ENCODE measurements at places on chromosomes 3 and 15.

- DNase-seq: no peak
Measured at GRCh38 chr3:53016236-53016635, 29.6 kb downstream of the SFMBT1 start.

- DNase-seq: peak; percentile 67
Measured at GRCh38 chr3:128322030-128323022, 144.4 kb downstream of the DNAJB8 start.

- no peak for DNase-seq
Measured at GRCh38 chr3:79247725-79248043, 520.1 kb downstream of the ROBO1 start.

GRCh38 chr15:48905847-48906246, 27.9 kb downstream of the EID1 start:
- DNase-seq: no peak

DNA sequence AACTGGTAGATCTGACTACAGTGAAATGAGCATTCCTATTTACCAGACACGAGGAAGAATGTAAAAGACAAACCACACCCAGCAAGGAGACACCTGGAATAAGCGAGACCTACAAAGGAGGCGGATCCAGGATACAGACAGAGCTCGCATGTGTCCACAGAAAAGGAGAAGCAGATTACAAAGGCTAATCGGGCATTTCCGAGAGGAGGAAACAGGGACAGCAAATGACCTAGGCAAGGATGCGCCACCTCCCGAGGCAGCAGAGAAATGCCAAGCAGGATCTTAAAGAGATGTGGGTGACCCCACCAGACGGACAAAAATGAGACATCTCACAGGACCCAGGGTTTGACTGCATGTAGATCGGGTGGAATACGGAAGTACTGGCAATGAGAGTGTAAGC, 63.2 kb upstream of the IQSEC1 start:
- no peak for DNase-seq

DNA sequence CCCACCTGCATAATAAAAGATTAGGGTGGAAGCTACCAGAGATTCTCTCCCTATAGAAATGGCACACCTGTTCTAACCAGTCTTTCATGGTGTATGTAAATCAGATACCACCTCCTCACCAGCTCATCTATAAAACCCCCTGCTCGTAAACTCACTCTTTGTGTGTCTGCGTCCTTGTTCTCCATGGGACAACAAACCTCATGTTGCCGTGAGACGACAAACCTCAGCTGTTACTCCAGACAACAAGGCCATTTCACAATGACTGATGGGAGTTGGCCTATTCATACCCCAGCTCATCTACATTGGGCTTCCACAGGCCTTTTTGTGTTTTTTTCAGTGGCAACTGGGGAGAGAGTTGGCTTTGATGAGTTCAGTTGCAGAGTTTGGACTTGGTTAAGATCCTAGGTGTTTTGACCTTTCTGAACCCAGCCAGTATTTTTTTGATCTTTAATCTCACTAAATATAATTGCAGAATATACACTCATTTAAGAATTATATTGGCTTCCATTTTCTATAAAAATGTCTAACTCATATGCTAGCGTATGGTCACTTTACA, 96.6 kb upstream of the LRIG1 start:
- DNase-seq: no peak

DNA sequence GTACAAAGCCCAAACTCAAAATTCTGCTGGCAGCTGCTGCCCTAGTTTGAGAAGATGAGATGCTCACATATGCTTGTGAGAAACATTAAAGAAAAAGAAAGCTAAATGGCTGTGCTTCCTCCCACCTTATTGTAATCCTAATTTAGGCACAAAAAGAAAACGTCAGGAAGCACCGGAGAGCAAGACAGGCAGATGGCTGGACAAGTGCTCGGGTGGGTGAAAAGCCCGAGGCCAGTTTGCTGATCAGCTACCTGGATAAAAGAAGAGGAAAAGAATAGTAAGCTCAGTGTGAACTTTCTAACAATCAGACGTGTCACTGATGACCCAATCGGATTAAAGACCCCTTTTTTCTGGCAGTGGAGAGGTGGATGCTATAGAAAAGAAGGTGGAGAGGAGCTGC, 368.0 kb upstream of the ATP10A start:
- no peak for DNase-seq

DNA sequence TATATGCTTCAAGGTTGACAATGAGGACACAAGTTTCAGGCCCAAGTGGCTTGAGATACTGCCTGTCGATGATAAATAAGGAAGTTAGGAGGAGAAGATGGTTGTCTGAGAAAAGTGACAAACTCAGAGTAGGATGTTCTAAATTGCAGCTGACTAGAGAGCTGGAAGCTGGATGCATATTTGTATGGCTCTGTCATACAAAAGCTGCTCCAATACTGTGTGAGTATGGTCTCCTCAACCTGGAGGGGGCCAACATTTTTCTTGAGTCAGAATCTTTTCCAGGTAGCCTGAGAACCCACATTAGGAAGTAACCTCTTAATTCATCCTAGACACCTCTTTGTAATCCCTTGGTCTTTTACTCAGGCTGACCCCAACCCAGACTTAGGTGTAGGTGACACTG, 28.4 kb upstream of the TPRG1 start:
- no peak for DNase-seq

DNA sequence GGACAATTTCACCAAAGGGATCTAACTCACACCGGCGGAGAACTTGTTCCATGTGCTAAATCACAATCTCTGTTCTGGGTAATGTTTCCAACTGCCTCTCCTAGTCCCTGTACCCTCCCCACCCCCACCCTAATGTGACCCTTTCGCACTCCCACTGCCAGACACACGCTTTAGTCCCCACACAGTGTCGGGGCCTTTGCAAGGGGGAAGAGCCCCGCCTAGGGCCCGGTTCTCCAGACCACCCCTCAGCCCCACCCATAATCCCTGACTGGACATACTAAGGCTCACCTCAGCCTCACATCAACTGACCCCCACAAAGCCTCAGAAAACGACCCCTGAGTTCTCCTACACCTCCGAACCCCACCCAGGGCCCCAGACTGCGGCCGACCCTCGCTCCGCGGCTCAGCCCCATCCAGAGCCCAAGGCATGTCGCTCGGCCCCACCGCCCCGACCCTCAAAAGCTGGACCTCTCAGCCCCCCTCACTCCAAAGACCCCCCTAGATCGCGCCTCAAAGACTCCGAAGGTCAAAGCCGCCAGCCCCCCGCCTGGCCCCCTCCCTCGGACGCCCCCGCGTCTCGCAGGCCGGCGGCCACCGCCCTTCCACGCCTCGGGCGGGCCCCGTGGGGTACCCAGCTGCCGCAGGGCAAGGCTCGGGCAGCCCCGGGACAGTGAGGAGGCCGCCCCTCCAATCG, 72.0 kb upstream of the MAP4 start:
- DNase-seq: no peak

DNA sequence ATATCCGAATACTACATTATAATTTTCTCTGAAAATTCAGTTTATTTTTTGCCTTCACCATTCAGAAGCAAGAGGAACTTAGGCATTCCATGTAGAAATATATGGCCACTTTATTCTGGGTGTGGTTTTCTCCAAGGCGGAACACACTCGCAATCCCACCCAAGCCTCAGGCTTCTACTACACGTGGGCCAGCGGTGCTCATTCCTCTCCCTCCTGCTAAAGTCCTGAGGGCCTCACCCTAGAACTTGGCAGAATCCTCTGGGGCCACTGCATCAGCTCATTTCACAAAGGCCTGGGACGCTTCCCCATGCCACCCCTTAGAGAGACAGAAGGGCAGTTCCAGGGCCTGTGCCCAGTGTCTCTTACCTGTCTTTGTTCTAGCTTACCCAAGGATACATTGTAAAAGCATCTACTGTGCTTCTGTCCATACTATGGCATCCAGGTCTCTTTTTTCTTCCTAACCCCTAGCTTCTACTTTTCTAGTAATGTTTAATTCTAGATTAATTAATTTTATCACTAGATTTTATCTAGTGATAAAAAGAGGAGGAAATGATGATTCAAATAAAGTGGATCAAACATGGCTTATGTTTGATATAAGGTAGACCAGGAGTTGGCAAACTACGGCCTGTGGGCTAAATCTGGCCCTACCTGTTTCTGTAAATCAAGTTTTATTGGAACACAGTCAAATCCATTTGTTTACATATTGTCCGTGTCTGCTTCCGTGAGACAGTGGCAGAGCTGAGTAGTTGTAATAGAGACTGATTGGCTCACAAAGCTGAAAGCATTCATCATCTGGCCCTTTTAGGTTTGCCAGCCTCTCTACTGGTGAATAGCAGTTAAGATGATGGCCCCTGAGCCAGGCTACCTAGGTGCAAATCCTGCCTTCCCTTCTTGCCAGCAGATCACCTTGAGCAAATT, 29.8 kb downstream of the LARS2 start:
- DNase-seq: no peak

DNA sequence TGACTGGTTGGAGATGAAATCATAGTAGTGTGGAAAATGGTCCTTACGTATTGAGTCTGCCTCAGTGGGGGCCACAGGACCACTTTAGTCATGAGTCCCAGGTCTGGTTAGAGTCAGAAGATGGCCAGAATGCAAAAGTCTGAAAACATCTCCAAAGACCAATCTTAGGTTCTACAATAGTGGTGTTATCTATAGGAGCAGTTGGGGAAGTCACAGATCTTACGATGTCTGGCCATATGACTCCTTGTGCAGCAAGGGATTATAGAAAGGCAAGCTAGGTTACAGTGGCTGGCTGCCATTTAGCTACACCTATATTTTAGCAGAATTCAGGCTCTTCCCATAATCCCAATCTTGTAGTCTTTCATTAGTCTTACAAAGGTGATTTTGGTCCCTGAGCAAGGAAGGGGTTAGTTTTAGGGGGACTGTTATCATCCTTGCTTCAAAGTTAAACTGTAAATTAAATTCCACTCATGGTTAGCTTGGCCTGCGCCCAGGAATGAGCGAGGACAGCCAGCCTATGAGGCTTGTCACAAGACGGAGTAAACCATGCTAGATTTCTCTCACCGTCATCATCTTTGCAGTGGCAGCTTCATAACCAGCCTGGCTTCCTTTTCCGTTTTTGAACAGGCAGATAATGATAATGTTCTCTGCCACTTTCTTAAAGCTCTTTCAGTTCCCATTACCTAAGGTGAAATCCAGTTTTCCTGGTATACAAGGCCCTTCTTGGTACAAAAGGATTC, 134.1 kb downstream of the VPS8 start:
- no peak for DNase-seq

GRCh38 chr15:31255176-31255510, 71.5 kb upstream of the KLF13 start:
- DNase-seq: no peak

- DNase-seq: no peak
Measured at GRCh38 chr3:63228087-63228486, 50.0 kb upstream of the SYNPR start.

GRCh38 chr3:9630550-9631139, 18.7 kb upstream of the MTMR14 start:
- DNase-seq: no peak

DNA sequence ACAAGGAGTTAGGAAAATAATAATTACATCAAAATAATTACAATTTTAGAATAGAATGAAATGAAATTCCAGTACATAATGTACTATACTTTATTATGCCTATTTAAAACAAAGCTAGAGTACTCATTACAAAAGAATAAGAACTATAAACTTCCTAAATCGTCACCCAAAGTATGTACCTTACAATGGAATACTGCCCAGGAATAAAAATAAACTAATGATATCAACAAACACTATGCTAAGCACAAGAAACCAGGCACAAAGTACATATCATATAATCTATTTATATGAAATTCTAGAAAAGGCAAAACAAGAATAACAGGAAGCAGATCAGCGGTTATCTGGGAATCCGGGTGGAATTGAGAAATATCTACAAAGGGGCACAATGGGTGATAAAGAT, 84.7 kb downstream of the MYO9A start:
- DNase-seq: no peak

- DNase-seq: peak; percentile 94
Measured at GRCh38 chr3:52197842-52198625, at the start of gene ALAS1. Gene ALAS1, plus strand, starts transcription at chr3:52198160. Its CDS starts 1,082 bp downstream, at chr3:52199242.

DNA sequence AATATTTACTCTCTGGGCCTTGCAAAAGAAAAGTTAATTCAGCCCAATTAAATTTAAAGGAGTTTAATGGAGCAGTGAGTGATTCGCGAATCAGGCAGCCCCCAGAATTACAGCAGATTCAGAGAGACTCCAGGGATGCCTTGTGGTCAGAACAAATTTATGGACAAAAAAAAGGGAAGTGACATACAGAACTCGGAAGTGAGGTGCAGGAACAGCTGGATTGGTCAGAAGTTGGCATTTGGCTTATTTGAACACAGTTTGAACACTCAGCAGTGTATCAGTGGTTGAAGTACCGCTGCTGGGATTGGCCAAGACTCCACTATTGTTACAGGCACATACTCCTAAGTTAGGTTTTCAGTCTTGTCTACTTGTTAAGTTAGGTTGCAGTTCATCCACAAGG, 145.0 kb upstream of the GAP43 start:
- DNase-seq: no peak

DNA sequence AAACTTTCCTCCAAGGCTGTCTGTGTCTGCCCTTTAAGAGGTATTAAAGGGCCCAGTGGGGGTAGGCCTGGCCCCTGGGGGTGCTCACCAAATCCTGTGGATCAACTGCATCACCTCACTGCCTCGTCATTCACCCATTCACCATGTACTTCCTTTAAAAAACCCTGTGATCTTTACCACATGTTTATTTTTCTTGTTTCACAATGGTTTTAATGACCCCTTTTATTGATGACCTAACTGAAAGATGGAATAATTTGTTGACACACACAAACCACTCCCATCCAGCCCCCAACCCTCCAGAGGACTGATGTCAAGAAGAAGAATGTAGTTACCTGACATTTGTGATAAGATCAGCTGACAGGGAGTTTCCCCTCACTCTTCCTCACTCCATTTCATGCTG, 40.8 kb downstream of the KCNAB1 start:
- peak; percentile 19 for DNase-seq

DNA sequence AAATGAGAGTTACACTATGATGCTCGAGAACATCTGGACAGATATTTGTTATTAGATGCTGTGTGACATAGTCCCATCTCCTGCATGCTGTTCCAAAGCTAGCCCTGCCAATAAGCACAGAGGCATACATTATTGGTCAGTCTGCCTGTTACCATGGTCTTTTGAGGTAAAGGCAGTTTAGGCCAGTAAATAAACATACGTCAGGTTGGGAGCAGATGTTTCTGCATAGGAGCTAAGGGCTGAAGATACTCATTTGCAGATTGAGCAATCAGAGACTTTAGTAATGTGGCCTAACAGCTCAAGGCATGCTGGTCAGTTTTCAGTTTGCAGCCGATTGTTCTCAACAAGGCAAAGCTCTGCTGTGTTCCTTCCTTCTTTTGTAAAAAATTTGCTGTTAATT, 192.9 kb downstream of the ADAMTSL3 start:
- no peak for DNase-seq

DNA sequence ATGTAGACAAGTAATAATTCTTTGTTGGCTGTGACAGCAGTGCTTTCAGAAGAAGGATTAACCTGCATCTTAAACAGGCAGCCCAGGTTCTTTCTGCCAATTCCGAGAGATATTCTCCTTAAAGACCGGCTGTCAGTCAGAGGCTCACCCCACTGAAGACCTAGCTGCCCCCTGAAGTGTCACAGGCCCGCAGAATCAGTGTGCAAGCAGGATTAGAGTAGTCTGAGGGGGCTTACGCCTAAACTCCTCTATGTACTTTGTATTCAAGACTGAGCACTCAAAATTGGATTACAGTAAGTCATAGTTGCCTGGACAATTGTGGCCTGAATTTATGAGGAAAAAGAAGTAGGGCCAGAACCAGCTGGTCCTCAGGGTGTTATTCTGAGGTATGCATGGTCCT, 342.9 kb downstream of the CLSTN2 start:
- DNase-seq: no peak

GRCh38 chr3:167918008-167918596, 177.6 kb downstream of the GOLIM4 start:
- no peak for DNase-seq

All from CD4-positive, alpha-beta T cell treated with Interleukin-1 beta for 1 hour (primary cell).